NCI-H446 (cell line): ENCODE measurements at places on chromosomes 2 and 18.

DNA sequence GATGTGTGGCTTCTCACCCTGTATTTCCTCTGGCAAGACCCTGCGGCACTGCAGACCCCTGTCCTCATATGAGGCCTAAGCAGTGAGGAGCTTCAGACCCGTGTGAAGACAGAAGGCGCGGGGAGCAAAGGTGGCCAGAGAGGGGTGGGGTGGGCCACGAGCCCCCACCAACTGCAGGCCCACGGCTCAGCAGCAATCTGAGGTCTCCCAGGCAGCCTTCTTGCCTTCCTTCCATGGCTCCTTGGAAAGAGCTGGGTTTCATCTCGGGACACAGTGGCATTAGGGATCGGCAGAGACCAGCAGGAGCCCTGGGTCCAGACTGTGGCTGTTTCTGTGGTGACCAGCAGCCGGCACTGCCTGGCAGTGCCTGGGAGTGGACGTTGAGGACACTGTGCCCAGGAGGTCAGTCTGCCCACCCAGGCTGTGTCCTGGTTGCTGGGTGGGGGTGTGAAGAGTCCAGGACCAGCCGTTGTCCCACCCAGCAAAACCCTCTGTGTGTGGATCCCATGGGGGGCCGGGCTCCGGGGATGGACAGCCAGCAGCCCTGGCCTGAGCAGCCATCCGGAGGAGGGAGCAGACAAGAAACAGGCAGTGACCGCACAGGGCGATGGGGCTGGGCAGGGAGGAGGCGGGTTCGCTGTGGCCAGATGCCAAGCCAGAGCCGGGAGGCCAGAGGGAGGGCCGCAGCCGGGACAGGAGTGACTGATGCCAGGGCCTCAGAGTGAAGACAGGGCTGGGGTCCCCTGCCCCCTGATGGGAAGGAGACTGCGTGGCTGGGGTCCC lies 73.8 kb downstream of the RRM2 start:
- DNase-seq: no peak

- no peak for DNase-seq
Observed at GRCh38 chr2:118834901-118835745, 12.3 kb downstream of the EN1 start.

- DNase-seq: no peak
Observed at GRCh38 chr18:62735387-62735786, 20.0 kb downstream of the PHLPP1 start.

GRCh38 chr2:230932556-230933511 lies 7.8 kb upstream of the GPR55 start:
- DNase-seq: no peak

- DNase-seq: no peak
Observed at GRCh38 chr18:31586616-31587015, 5.1 kb upstream of the TTR start.

GRCh38 chr2:9570182-9571060 lies 14.8 kb upstream of the ADAM17 start:
- no peak for DNase-seq

- peak; percentile 31 for DNase-seq
Observed at GRCh38 chr18:48663931-48664847, 125.4 kb downstream of the CTIF start.

DNA sequence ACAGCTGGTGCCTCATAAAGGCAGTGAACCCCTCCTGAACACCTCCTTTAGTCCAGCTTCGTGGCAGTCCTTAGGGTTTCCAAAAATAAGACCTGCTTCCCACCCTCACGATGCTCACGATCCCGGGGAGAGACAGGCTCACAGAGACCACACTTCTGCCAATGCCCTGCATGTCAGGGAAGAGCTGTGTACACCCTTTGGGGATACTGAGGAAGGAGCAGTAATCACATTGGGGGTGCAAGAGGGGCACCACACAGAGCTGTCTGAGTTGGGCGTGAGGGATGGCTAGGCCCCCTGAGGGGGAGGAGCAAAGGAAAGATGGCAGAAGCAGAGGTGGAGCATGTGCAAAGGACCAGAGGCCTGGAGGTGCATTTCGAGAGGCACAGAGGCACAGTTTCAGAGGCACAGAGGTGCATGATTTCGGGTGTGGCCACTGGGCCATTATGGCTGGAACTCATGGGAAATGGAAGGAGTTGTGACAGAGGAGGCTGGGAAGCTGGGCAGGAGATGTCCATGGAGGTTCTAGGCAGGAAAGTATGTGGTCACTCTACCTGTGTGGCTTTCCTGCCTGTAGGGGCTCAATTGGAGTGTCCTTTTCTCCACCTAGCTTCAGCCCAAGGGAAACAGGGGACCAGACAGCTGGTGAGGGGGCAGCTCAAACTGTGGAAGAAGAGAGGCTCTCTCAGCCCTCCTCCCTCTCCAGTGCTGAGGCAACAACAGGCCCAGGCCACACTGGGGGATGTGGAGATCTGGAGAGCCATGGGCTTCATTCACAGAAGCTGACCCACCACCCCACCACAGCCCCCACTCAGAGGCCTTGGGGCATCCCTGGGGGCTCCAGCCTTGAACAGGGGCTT lies 115.9 kb downstream of the CAPN13 start:
- no peak for DNase-seq

DNA sequence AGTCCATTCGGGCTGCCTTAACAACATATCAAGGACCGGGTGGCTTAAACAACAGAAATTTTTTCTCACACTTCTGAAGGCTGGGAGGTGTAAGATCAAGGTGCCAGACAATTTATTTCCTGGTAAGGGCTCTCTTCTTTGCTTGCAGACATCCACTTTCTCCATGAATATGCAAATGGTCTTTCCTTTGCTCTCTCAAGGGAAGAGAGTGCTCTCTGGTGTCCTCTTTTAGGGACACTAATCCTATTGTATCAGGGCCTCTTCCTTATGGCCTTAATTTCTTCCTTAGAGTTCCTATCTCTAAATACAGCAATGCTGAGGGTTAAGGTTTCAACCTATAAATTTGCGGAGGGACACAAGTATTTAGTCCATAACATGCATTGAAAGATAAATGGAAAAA lies 770.8 kb downstream of the DSC3 start:
- DNase-seq: no peak

GRCh38 chr2:119674711-119675500 lies 4.1 kb upstream of the TMEM177 start:
- no peak for DNase-seq

- DNase-seq: peak; percentile 53
Observed at GRCh38 chr18:74652392-74652988, 54.8 kb downstream of the ZNF407 start.

DNA sequence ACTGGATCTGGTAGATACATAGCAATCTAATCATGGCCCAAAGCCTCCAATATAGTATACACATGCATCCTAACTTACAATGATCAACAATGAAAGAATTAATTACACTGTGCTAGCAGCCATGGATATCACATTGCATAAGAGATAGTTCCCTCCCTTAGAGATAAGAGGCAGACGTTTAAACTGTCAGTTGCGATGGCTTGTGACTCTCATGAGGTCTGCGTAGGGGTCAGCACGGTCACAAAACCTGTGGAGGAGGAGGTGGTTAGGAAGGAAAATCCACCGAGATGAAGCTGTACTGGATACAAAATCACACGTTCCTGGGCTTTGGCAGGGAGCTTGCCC lies 800 bp upstream of the RALB start:
- no peak for DNase-seq

GRCh38 chr18:14947482-14948162 lies 199.7 kb downstream of the ANKRD30B start:
- DNase-seq: peak; percentile 74

DNA sequence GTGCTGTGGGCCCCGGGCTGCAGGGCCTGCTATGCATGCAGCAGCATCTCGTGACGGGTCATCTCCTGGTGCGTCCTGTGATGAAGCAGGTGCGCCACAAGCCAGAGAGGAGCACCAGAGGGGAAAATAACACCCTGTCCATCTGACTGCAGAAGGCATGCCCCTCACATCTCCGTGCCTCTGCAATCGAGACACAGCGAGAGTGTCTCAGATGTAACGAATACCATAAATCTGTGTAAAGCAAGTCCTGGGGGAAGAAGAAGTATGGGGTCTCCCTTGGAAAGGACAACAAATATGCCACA lies 137.5 kb downstream of the PTGR3 start:
- no peak for DNase-seq

- no peak for DNase-seq
Observed at GRCh38 chr2:176794392-176794791, 418.2 kb upstream of the HNRNPA3 start.

- no peak for DNase-seq
Observed at GRCh38 chr2:72981536-72981935, 64.2 kb downstream of the EMX1 start.

DNA sequence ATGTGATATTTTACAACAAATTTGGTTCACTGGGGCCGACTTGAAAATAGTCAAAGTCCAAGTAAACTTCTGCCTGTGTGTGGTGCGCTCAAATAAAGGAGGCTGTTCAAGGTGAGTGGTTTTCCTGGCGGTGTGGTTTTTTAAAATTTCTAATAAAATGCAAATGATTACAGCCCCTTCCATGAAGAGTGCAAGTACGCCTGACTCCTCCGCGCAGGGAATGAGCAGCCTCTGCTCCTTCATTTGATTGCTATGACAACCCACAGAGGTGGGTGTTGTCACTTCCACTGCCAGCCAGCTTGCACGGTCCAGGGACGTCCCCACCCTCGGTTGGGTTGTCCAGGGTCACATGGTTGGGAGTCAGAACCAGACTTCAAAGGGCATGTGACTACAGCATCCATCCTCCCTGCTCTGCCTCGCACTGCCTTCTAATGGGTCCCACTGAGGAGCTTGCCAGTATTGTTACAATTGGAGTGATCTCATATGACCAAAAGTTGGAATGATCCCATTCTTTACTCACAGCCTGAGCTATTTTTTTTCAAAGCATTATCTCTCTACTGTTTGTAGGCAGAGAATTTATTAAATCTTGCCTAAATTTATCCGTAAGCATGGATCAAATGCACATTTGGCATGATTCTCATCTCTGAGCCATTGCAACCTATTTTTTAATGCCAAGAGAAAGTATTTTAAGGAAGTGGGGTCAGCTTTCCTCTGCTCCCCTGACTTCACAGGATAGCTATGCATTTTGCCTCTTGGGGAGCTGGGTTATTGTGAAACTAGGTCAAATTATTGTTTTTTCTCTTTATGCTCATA lies 121.3 kb downstream of the AGAP1 start:
- DNase-seq: no peak

- DNase-seq: no peak
Observed at GRCh38 chr2:60710707-60711106, 45.4 kb upstream of the PAPOLG start.

DNA sequence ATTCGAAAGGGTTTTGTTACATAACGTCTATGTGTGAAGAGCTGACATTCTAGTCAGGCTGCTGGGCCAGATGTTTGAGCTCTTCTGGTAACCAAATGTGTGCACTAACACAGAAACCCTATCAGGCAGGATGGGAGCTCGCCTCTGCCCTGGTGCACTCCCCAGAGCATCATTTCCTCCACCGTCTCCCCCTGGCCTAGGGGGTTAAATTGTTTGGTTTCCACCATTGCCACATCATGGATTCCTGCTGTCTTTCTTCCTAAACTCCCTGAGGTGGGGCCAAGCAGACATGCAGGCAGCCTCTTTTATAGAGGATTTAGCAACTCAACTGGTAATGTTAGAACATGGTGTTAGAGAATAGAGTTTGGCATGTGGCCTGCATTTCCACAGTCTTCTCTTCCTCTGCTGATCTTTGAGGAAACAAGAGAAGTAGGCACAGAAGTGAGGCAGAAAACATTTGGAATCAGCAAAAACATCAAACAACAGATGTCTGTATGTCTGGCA lies 87.3 kb downstream of the ANTXR1 start:
- DNase-seq: no peak

- no peak for DNase-seq
Observed at GRCh38 chr2:236240228-236240990, 23.8 kb downstream of the ASB18 start.

GRCh38 chr2:2707206-2707991 lies 376.3 kb upstream of the MYT1L start:
- no peak for DNase-seq

- no peak for DNase-seq
Observed at GRCh38 chr18:39460136-39460535, 1894.5 kb upstream of the CELF4 start.

- DNase-seq: no peak
Observed at GRCh38 chr2:161662373-161662772, 38.2 kb downstream of the SLC4A10 start.

DNA sequence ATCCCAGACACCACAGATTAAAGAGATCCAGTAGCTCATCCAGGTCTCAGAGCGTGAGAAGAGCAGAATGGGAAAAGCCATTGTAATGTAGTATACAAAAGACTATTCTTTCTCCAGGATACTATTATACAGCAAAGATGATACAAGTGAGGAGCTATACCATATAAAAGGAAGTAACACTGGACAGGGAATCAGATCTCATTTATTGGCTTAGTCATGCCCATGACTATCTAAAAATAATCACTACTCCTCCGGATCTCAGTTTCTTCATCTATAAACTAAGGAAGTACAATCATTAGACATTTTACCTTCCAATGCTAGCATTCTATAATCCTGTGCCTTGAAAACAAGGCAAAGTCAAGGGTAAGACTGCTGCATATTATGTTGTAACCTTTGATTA lies 19.4 kb downstream of the KRCC1 start:
- DNase-seq: no peak

DNA sequence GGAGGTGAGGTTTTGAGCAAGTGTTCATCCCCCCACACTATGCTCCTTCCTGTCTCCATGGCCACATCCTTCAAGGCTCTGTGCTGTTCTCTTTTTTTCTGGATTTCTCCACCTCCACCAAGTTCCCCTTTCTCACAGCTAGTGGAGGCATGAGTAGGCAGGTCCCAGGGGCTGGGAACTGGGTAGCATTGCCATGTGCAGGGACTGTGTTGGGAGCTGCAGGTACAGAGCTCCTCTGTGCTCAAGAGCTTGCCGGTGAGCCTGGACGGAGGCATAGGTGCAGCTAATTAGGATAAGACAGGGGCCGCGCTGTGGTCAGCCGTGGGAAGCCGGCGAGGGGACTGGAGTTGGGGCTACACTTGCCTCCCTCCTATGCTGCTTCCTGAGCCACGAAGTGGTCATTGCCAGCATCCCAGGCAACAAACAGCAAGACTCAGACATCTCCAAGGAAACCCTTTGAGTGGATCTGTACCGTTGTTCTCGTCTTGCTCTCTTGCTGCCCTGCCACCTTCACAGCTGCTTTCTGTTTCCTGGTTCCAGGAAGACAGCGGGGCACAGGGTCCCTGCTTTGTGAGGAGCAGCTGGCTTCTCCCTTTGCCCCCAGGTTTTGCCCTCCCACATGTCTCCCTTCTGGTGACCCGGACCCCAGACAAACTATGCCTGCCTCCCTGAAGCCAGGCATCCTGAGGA lies 36.9 kb downstream of the ATOH8 start:
- DNase-seq: no peak

DNA sequence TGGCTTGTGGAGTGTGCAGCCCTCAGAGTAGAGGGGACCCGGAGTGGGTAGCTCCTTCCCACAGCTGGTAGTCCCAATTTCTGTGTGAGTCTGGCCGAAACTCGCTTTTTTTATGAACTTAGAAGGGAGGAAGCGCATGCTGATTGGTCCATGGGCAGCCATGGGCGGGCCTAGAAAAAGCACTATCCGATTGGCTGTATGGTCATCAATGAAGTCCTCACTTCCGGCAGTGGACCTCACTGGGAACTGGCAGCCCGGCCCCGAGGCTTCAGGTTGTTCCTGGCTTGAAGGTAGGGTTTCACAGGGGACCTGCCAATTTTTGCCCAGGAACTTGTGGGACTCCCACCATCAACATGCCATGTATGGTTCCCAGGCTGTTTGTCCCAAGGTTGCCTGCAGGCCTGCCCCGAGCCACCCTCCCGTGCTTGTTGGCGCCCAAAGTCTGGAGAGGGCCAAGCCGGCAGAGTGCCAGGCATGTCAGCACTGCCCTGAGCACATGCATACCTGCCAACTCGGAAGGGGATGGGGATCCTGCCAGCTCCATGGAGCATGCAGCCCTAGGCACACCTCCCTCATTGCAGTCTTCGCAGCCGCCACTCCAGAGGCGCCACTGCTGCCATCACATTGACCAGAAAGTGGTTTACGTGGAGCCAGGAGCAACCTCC lies 98.5 kb downstream of the ATP9B start:
- no peak for DNase-seq
